Stimulated activated CD4-positive, alpha-beta T cell treated with anti-CD3 and anti-CD28 coated beads, Interleukin-15, amount 100 ng/mL, for 1 hour (primary cell): ENCODE measurements at places on chromosomes 6 and 20.

- no peak for DNase-seq
These were observed 101.0 kb downstream of the NRN1 start for GRCh38 chr6:5905431-5906339.

DNA sequence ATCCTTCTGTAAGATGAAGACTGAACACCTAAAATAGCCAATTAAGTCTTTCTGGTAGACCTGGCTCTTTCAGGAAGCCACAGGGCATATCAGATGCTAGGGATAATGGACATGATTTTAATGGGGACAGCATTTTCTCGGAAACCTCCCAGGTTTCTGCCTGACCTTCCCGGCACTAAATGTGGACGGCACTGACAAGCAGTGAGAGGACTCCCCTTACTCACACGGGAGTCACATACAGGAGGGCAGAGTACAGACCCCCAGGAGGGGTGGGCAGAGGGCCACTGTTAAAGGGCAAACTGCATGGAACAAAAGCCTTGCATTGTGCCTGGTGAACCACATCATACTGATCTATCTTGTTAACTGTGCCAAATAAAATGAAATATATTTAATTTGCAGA lies 19.9 kb downstream of the PSMG4 start:
- DNase-seq: no peak

DNA sequence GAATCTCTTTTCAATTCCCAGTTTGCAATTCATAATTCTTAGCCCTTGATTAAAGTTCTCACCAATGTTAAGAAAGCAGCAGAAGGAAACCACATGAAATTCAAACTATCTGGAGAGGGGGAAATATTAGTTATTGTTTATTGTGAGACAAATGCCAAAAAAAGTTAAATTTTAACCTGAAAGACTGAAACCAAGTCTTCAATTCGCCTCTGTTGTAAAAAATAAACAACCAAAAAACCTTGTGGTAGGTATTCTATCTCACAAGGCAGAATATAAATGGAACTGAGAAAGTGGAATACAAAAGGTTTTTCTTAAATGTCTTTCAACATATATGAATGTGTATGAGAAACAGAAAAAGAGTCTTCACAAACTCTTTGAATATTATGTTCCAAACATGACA lies 24.8 kb downstream of the TMX4 start:
- DNase-seq: no peak

- DNase-seq: no peak
These were observed 94.1 kb upstream of the DST start for GRCh38 chr6:56736804-56737203.

- no peak for DNase-seq
These were observed 25.0 kb downstream of the IL22RA2 start for GRCh38 chr6:137148306-137149034.

- DNase-seq: no peak
These were observed 15.9 kb downstream of the TBXT start for GRCh38 chr6:166151798-166152197.

DNA sequence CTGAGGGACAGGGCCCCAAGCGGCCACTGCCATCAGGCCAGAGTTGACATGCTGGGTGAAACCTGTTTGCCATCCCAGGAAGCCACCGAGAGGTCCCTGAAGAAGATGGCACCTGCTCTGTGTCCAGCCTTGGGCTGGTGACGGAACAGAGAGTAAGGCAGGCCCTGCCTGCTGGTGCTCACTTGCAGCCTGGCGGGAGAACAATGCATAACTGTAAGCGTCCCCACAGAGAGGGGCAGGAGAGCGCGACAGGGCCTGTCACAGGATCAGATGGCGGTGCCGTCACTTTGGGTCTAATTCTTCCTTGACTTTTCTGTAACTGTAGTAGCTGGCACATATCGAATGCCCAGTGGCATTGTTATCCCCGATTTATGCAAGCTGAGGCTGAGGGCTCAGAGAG lies 29.0 kb upstream of the VSTM2L start:
- DNase-seq: no peak

DNA sequence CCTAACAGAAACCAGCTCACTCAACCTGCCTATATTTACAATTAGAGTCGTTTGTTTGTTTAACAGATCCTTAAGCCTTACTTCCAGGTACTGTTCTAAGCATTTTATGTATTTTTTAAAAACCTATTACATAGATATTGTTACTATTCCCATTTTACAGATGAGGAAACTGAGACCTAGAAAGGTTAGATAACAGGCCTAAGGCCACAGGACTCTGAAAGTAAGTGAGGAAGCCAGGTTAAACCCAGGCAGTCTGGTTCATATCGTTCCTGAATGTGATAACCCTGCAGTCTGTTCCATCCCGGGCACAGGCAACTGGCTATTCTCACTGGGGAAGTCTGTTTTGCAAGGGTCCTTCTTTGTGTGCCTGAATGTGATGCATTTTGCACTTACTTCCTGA lies 322.2 kb downstream of the FARS2 start:
- DNase-seq: no peak

GRCh38 chr20:63080411-63080810 lies 73.6 kb upstream of the BHLHE23 start:
- DNase-seq: no peak

GRCh38 chr6:48068278-48069251 lies 42.4 kb downstream of the PTCHD4 start:
- DNase-seq: no peak
